ENCODE measurements at places on chromosomes 12 and 14.

- no peak for DNase-seq
Observed at GRCh38 chr12:43969882-43970281, 134.0 kb downstream of the TMEM117 start.

DNA sequence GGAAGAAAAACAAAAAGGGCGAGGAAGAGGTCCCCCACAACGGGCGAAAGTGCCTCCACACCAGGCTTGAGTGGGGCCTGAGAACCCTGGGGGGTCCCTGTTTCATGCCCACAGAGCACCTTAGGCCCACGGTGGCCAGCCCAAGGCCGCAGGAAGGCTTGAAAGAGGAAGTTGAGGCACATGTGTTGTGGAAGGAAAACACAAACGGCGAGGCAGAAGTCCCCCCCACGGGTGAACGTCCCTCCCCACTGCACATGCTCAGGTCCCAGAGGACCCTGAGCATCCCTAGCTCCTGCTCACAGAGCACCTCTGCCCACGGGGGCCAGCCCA is 371.5 kb downstream of the ALG10 start:
- DNase-seq, result no peak

GRCh38 chr12:131021154-131021541 is 67.4 kb downstream of the ADGRD1 start:
- DNase-seq, result no peak

DNA sequence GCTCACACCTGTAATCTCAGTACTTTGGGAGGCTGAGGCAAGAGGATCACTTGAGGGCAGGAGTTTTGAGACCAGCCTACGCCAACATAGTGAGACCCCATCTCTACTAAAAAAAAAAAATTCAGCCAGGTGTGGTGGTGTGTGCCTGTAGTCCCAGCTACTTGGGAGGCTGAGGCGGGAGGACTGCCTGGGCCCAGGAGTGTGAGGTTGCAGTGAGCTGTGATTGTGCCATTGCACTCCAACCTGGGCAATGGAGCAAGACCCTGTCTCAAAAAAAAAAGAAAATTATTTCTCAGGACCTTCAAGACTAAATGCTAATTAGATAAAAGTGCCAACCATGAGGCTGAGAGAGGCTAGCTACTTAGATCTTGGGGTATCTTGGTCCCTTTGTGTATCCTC is 23.5 kb downstream of the OTUB2 start:
- no peak for DNase-seq

- no peak for DNase-seq
Observed at GRCh38 chr12:123576611-123577010, 7.7 kb upstream of the TMED2 start.

GRCh38 chr14:72500234-72500838 is 393.6 kb downstream of the DPF3 start:
- DNase-seq, result no peak

DNA sequence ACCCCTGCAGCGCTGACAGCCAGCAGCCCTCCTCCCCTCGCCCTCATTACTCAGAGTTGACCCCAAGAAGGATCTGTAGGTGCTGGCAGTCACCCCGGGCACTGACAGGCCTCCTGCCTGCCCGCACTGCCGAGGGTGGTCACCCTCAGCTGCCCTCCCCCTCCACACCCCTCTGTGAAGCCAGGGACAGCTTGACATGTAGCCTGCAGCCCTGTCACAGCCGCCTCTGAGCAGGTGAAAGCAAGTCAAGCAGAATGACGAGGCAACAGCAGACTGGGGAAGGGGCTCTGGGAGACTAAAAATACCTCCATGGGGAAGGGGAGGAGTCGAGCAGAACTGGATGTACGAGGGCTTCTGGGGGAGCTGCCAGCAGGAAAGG is 178.1 kb downstream of the DPF3 start:
- no peak for DNase-seq

- no peak for DNase-seq
Observed at GRCh38 chr12:3119756-3120601, 42.8 kb downstream of the TSPAN9 start.

GRCh38 chr14:44420226-44420625 is 86.9 kb downstream of the FSCB start:
- DNase-seq, result no peak

DNA sequence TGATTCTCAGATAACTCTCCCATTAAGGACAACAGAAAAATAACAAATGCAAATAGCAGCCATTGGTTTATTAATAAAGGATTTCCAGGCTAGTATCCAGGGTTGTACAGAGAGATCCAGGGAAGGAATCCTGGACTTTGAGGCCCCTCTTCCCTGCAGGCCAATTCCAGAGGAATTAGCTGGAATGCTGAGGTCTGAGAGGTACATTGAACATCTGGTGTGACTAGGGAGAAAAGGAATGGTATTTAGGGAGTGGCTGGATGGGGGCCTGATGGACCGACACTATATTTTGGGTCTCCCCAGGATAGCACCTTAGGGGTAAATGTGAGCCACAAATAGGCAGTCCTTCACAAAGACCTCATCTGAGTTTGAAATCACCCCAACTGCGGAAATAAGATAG is 924.5 kb downstream of the AACS start:
- DNase-seq, result no peak

GRCh38 chr12:29167988-29168387 is 18.9 kb downstream of the FAR2 start:
- no peak for DNase-seq

DNA sequence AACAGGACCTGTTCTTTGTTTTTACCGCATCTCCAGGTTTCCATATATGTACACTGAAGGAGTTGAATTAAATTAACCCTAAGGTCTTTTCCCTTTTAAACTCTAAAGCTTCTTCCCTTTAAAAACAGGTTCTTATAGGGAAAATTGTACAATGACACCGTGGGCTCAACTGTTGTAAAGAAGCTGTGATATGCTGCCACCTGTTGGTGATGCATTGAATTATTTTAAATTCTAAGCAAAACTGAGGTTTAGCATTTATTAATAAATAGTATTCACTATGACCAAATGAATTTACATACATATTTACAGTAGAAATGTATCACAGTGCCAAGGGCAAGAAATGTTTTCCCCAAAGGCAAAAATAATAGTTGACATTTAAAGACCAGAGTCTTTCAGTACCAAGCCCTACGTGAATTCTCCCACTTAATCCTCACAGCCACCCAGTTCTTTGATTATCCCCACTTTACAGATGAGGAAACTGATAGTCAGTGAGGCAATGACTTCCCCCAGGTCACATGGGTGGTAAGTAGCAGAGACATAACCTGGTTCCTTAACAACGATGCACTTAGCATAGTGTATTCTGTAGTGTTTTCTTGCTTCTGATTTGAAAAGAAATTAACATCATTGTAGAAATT is 35.7 kb upstream of the TMEM263 start:
- DNase-seq, result no peak

GRCh38 chr12:3097186-3097804 is 20.1 kb downstream of the TSPAN9 start:
- no peak for DNase-seq

- no peak for DNase-seq
Observed at GRCh38 chr12:28172434-28173030, 17.7 kb upstream of the CCDC91 start.

DNA sequence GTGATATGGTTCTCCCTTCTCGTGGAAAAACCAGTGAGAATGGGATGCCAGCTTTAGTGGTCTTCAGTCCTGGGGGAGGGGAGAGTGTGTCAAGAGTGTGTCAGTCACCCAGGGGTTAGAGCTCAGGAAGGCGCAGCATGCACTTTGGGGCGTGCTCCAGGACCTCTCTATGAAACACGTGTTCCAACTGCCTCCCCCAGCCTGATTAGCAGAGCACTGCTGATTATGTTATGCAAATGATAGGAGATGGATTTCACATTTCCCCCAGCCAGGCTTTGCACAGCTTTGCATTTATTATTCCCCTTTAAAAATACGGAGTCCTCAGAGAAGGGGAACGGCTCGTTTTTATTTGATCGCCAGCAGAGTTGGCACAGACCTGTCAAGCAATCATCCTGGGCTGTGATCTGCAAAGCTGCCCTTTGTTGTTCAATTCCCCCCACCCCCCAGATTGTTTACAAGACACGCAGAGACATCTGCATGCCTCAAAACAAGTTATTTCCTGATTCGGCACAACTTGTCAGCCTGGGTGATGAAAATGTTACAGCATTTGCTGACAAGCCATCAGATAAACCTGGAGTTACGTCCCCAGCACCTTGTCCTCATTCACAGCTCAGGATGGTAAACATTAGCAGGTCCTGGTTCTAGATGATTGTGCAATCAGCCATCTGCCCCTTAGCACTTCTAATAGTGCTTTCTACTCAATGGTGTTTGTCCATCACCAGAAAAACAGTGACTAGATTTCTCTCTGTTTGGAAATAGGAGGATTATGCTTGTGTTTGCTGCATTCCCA is 196.5 kb downstream of the NOVA1 start:
- no peak for DNase-seq

- no peak for DNase-seq
Observed at GRCh38 chr14:89498878-89499277, 81.8 kb upstream of the FOXN3 start.

GRCh38 chr14:34466691-34467090 is 4.7 kb upstream of the SPTSSA start:
- no peak for DNase-seq

DNA sequence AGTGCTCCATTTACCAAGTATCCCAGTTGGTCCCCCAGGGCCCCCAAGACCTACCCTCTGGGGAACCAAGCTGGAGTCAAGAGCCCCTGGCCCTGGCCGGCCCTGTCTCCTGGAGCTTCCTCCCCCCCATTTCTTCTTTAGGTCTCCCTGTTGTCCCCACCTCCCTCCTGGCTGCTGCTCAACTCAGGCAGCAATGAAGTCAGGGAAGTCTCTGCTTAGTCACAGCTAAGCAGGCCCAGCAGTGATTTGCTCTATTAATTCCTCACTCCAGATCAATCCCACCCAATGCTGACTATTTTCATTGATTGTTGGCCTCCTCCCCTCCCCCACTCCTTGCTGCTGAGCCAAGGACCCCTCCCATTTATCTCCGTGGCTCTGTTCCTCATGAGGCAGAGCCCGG is 28.3 kb downstream of the VSX2 start:
- no peak for DNase-seq

- no peak for DNase-seq
Observed at GRCh38 chr12:64039281-64039871, 182.7 kb downstream of the KICS2 start.

DNA sequence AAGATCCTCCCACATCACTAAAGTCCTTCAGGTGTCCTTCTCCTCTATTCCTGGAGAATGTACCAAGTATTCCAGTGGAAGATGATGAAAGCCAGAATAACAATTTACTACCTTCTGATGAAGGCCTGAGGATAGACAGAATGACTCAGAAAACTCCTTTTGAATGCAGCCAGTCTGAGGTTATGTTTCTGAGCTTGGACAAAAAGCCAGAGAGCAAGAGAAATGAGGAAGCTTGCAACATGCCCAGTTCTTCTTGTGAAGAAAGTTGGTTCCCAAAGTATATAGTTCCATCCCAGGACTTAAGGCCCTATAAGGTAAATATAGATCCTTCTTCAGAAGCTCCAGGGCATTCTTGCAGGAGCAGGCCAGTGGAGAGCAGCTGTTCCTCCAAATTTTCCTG is 54.6 kb upstream of the HELB start:
- no peak for DNase-seq

DNA sequence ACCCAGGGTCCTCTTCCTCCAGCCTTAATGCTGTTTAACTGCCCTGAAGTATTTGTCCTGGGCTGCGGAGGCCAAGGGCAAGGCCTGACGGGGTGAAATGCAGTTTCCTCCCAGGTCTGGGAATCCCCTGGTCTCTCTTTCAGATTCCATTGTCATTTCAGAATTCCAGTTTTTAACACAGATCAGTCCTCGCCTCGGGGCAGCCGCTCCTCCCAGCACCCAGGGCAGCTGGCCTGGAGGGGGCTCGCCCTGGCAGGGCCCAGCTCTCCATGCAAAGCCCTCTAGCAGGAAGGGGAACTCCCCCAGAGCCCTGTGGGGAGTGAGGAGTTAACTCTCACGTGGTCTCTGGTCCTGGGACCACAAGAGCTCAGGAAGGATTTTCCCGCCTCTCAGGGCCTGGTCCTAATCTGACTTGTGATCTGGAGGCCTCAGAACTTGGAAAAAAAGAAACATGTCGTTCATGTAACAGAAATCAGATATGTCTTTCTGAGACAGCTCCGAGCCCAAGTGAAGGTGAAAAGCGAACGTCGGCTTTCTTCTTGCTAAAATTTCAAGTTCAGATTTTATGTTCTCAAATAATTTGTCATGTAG is 265.6 kb upstream of the SFSWAP start:
- no peak for DNase-seq

DNA sequence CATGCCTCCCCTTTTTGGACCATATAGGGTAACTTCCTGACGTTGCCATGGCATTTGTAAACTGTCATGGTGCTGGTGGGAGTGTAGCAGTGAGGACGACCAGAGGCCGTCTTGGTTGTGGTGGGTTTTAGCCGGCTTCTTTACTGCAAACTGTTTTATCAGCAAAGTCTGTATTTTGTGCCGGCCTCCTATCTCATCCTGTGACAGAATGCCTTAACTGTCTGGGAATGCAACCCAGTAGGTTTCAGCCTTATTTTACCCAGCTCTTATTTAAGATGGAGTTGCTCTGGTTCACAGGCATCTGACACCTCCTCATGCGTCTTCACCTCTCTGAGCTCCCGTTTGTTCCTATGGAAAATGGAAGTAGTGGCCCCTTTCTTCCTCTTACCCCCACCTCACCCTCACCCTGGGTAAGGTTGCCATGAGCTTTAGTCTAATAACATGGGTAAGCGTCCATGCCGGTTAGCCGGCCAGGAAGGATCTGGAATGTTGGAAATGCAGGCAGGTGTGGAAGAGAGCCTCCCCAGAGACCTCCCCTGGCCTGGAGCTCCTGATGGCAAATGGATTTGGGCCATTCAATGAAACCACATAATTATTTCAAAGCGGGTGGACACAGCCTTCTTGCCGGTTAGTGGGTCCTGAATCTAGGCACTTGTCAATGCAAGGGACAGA is 18.6 kb downstream of the HHIPL1 start:
- DNase-seq, result no peak

DNA sequence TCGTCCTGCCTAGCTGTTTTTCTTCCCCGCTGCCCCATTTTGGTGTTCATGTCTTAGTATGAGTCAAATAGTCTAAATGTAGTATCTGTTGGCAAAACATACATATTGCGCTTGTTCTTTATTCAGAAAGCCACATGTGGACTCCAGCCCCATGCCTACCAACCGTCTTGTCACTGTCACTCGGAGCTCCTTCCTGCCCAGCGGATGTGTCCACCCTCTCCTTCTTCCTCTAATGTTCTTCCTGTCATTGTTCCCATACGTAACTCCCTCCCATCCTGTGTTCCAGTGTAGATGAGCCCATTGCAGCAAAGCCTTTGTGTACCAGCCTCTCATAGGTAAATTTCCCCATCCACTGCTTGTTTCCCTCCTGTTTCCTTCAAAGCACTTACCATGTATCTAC is 120.5 kb downstream of the TMX1 start:
- DNase-seq, result no peak

DNA sequence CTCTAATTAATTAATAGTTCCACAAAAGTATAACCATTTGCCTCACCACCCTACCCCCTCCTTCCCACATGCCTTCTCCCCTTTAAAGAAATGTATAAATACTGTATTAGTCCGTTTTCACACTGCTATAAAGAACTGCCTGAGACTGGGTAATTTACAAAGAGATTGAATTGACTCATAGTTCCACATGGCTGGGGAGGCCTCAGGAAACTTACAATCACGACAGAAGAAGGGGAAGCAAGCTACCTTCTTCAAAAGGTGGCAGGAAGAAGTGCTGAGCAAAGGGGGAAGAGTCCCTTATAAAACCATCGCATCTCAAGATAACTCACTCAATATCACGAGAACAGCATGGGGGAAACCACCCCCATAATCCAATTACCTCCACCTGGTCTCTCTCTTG is 8.2 kb upstream of the RESF1 start:
- DNase-seq, result no peak

- no peak for DNase-seq
Observed at GRCh38 chr14:99938376-99938775, 126.8 kb upstream of the EVL start.

All from activated T-helper 1 cell treated with Interleukin-2 at 50 U/mL for 16 hours (primary cell).